HEK293T (cell line): ENCODE measurements at places on chromosomes 7 and 10.

- peak; percentile 69 for DNase-seq
Observed at GRCh38 chr7:47581804-47582763, at the start of gene TNS3. Gene TNS3 (minus strand): TSS chr7:47582111. CDS start chr7:47439636, 142,475 bp downstream.

DNA sequence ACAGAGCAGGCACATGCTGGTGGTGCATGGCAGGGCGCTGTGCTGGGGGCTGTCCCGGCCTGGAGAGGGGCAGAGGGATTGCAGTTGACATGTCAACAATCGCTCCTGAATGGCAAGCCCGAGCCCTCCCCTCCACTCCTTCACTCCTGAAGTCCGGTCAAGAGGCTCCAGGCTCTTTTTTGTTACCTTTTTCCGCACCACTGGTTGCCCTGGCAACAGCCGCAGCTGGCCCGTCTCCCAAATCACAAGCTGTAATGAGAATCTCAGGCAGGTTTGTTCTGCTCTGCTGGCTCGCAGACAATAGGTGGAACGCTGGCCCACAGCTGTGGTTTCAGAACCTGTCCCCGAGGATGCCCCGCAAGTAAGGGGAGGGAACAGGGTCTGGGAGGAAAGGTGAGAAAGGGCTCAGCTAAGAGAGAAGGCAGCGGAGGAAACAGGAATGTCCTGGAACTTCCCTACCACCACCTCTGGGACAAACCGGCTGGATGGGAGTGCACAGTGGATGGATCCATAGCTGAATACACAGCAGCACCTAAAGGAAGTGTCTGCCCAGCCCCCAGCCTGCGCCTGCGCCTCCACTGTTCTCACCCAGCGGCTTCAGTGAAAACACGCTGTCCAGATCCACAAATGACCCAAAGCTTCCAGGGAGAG is 58.9 kb downstream of the CALML3 start:
- DNase-seq: no peak

- DNase-seq: no peak
Observed at GRCh38 chr10:102752266-102752930, 8.7 kb downstream of the WBP1L start.

GRCh38 chr7:127759945-127760421 is 108.0 kb downstream of the SND1 start:
- DNase-seq: no peak

GRCh38 chr7:38122501-38122900 is 55.5 kb upstream of the STARD3NL start:
- DNase-seq: no peak

DNA sequence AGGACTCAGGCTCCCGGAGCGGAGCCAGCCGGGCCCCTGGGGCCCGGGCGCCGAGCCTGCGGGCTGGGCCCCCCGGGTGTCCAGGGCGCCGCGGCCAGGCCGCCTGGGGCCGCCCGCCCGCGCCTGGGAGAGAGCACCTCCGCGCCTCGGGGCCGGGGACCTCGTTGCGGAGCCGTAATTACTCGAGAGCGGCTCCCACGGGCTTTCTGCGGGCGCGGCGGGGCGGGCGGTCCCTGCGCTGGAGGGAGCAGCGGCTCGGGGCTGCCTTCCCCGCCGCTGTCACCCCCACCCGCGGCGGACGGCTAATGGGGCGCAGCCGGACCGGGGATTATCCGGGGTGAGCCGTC is 1.5 kb downstream of the GNB2 start:
- no peak for DNase-seq

DNA sequence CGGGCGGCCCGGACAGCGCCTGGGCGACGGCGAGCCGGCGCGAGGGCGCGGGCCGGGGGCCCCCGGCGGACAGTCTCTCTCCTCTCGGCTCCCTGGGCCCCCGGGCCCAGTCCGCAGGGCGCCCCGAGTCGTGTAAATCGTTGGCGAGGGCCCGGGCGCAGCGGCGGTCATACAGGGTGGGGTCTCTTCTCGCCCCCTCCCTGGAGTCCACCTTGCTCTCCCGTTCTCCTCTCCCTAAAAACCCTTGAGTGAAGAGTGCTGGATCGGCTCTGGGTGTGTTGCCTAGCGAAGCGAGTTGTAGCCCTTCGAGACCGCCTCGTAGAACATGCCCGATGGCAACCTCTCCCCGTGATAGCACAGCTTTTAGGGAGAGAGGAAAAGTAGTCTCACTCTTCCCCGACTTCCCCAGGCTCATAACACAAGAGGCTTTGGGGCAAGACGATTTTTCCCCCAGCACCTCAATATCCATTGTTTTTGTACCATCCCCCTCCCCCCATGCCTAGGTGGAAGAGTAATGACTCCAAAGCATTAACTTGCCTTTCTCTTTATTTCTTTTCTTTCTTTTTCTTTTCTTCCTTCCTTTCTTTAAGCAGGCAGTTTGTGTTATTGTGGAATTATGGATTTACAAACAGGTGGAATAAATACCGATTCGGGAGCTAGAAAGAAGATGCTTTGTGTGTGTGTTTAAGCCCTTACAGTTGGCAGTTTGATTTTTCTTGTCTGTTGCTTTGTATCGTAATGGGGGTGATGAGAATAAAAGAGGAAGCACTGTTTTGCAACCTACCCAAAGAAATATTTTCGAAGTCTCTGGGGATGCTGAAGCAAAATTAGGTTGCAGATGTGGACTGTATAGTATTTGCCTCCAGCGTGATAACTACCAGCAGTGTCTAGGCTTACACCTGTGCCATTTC is 822 bp downstream of the SHOC2 start:
- DNase-seq: peak; percentile 42

- no peak for DNase-seq
Observed at GRCh38 chr10:112911206-112911605, 38.8 kb upstream of the TCF7L2 start.

DNA sequence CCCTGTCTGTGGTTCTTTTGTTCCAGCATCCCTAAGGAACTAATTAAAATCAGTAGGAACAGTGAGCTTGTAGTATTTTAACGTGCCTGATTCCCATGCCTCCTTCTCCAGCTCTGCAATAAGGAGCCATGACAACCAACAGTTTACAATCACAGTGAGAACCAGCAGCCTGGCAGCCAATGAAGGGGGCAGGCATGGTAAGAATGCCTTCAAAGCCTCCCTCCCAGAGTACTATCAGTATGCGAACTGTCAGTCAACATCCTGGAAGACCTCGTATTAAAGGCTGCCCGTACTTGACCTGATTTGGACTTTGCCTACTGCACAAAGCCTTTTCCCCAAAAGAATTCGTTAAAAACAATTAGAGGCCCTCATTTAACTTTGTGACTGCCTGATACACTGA is 7.7 kb downstream of the ZPBP start:
- no peak for DNase-seq

DNA sequence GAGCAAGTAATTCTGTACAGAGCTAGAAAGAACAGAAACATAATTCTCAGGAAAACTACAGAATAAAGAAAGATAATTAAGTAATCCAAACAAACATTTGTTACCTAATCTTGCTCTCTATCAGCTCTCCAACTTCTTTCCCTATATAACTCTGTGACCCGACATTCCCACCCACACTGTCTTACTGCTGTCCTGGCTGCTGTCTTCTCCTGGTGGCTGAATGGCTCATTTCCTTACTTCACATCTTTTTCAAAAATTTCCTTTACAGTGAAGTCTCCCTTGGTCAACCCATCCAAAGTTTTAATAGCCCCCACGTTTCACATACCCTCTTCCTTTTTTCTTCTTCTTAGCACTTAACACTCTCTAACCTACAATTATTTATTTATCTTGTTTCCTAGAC is 64.0 kb downstream of the HYCC1 start:
- peak; percentile 14 for DNase-seq

DNA sequence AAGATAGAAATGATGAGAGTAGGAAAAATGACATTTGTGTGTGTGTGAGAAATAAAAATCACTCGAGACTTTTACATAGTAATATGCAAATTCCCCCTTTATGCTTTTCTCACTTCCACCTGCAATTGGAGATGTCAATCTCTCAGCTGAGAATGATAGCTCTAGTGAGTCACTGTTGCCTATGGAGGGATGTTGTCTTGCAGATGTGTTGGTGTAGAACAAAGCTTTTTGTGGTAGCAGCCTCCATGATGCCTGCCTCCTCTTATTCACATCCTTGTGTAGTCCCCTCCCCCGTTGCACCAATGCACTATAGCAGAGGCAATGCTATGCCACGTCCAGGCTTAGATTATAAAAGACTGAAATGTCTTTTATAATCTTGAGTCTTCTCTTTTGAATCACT is 33.8 kb downstream of the SPAG6 start:
- no peak for DNase-seq

- no peak for DNase-seq
Observed at GRCh38 chr7:107315716-107316220, 147.0 kb downstream of the HBP1 start.

GRCh38 chr10:133258818-133259601 is 17.7 kb downstream of the ADAM8 start:
- no peak for DNase-seq

- peak; percentile 45 for DNase-seq
Observed at GRCh38 chr10:61733358-61733940, 70.7 kb downstream of the CABCOCO1 start.

- DNase-seq: no peak
Observed at GRCh38 chr10:121082984-121083383, 231.8 kb downstream of the WDR11 start.

DNA sequence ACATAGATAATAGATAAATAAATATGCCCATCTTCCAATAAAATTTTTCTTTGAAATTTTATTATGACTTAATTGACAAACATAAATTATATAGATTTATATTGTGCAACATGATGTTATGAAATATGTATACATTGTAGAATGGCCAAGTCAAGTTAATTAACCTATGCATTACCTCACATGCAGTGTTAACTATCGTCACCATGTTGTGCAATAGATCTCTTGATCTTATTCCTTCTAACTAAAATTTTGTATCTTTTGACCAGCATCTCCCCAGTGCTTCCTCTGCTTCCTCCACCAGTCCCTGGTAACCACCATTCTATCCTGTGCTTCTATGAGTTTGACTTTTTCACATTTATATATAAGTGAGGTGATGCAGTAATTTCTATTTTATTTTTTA is 259.6 kb downstream of the SUGCT start:
- DNase-seq: no peak
